ENCODE measurements at places on chromosomes 1 and 21.

- DNase-seq, result no peak
- H3K4me1 ChIP-seq, result peaks cover 11% of the 10 kb centered on the region
- H3K36me3 ChIP-seq, result no peaks in the 10 kb centered on the region
- H3K27me3 ChIP-seq, result peaks cover 6% of the 10 kb centered on the region
These were observed 954 bp downstream of the MARK1 start for GRCh38 chr1:220528679-220529501.

GRCh38 chr21:17513214-17514123 is 626 bp downstream of the CXADR start:
- no peaks in the 10 kb centered on the region for H3K36me3 ChIP-seq
- peaks cover 21% of the 10 kb centered on the region for H3K27me3 ChIP-seq
- peak overlapping the region; percentile 78 for H3K4me3 ChIP-seq
- DNase-seq, result peak; percentile 50
- no peak overlapping the region for H3K27ac ChIP-seq

GRCh38 chr1:11990303-11991032 is 10.2 kb downstream of the MFN2 start:
- no peak for DNase-seq
- H3K4me1 ChIP-seq, result peaks cover 5% of the 10 kb centered on the region
- H3K36me3 ChIP-seq, result peaks cover 21% of the 10 kb centered on the region
- no peak overlapping the region for H3K4me3 ChIP-seq

DNA sequence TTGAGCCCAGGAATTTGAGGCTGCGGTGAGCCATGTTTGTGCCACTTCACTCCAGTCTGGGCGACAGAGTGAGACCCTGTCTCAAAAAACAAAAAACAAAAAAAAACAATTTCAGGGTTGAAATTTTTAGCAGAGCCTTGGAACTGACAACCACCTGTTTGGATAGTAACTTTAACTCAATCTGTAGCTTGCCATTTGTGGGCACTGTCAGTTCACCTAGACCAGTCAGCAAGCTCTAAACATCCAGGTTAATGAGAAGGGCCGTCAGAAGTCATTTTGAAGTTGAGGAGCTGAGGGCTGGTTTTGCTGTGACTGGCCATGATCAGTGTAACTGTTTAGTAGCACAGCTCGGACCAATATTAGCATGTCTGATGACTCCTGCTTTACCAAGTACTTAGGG is 8.4 kb downstream of the TRAPPC10 start:
- no peak for DNase-seq
- no peak overlapping the region for H3K27ac ChIP-seq
- no peaks in the 10 kb centered on the region for H3K27me3 ChIP-seq
- H3K4me1 ChIP-seq, result peaks cover 10% of the 10 kb centered on the region

GRCh38 chr1:167551362-167551761 is 2.2 kb downstream of the CREG1 start:
- no peaks in the 10 kb centered on the region for H3K36me3 ChIP-seq
- H3K4me3 ChIP-seq, result no peak overlapping the region
- no peaks in the 10 kb centered on the region for H3K27me3 ChIP-seq

DNA sequence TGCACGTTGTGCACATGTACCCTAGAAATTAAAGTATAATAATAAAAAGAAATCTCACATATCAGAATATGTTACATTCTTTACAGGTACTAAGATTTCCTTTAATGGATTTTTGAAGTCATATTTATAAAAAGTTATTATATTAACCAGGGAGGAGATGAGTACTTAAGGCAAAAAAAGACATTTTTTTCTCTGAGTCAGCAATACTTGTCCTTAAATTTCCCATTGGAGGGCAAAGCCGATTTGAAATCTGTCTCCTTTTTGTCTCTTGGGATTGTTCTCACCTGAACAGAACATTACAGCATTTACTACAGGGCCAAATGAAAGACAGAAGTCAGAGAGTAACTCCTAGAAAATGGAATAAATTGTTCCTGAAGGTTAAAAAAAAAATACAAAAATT is 26.3 kb upstream of the SLC16A1 start:
- no peak for DNase-seq
- no peaks in the 10 kb centered on the region for H3K4me1 ChIP-seq
- H3K36me3 ChIP-seq, result no peaks in the 10 kb centered on the region
- no peak overlapping the region for H3K4me3 ChIP-seq
- H3K27ac ChIP-seq, result no peak overlapping the region
- H3K27me3 ChIP-seq, result no peaks in the 10 kb centered on the region

All from astrocyte (in vitro differentiated cells and primary cell).